GM18507 (cell line): ENCODE measurements at places on chromosomes 12 and 14.

DNA sequence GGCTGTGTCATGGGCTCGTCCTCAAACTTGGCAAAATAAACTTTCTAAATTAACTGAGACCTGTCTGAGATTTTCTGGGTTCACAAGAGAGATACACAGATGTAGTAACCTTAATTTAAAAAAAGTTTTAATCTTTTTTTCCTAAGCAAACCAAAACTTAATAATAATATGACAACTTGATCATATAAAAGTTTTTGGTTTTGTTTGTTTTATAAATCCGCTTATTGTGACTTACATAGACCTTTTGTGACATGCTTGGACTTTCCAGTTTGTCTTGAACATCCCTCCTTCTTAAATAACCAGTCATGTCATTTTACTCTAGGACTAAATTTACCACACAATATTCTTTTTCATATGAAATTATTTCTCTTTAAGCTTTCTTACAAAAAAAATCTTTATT lies 8.5 kb downstream of the RDH12 start:
- DNase-seq, result no peak

DNA sequence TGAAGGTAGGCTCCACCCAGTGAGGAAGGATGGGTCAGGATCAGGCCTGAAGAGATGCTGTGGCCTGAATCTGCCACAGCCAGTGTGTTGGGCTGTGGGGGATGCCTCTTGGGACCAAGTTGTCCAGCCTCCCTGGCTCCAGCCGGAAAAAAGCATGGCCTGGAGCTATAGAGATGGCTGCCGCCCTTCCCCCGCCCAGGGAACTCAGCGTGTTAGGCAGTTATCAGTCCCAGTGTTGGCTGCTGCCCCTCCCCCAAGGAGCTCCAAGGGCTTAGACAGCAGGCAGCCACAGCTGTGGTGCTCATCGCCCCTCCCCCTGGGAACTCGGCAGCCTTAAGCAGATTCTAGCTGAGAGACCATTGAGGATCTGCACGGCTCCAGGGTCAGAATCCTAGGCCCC lies 158.0 kb downstream of the CAPZA3 start:
- no peak for DNase-seq

GRCh38 chr12:60803147-60803546 lies 1207.3 kb downstream of the SLC16A7 start:
- no peak for DNase-seq

DNA sequence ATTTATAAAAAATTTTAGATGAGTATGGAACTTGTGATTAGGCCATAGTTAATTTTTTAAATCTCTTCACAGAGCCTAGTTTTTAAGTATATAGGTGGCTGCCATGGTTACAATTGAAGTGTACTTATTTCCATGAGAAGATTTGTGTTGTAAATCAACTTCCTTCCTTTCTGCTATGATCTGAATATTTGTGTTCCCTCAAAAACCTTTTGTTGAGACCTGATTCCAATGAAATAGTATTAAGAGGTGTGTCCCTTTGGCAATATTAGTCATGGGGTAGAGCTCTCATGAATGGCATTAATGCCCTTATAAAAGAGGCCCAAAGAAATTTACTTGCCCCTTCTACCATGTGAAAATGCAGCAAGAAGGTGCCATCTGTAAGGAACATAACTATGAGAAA lies 28.8 kb downstream of the ETNK1 start:
- no peak for DNase-seq

DNA sequence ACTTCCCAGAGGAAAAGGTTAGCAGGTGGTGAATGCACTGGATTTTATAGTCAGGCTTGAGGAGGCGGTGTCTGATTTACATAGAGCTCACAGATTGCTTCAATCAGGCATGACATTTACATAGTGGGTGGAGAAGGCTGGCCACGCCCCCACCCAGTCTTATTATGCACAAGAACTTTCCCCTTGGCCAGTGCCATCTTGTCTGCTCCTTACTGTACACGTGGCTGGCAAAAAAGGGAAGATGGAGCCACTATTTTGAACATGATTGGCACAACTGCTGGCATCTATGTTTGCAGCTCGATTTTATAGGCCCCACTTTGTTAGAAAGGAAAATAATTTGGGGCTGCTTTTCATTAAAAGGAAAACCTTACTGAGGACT lies 10.9 kb upstream of the LGMN start:
- DNase-seq, result no peak

DNA sequence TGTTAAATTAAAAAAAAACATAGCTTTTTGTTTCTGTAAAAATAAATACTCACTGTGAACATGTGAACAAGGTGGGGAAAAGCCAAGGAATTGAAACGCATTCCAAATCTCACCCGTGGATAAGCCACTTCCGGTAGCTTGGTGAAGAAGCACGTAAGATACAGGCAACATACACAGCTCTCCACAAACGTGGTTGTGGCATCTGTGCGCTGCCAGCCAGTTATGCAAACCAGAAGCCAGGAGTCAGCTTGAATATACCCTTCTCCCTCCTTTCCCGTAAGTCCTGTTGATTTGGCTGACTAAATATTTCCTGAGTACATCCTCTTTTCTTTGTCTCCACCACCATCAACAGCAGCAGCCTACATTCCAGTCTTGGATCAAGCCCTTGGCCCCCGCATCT lies 486.2 kb downstream of the VRK1 start:
- no peak for DNase-seq

- no peak for DNase-seq
Observed at GRCh38 chr14:68666236-68666635, 126.6 kb downstream of the ZFP36L1 start.
